ENCODE measurements at places on chromosomes 16 and 17. TPM values are rescaled to one million over a fixed set of nuclear protein-coding genes. Genes with fewer than 3 reads are reported as not detected.

TEX14 gene
- polyA plus RNA-seq, result not detected

DOC2B gene
- not detected for polyA plus RNA-seq

GCSH gene
- polyA plus RNA-seq, result 6.6 TPM

TMED6 gene
- polyA plus RNA-seq, result not detected

ITGAX gene
- polyA plus RNA-seq, result 47.9 TPM

SLC9A5 gene
- polyA plus RNA-seq, result 0.46 TPM

NTN1 gene
- not detected for polyA plus RNA-seq

JUP gene
- 0.76 TPM for polyA plus RNA-seq

MLST8 gene
- 39.1 TPM for polyA plus RNA-seq

ZNF668 gene
- 10.1 TPM for polyA plus RNA-seq

CHRNE gene
- 4.9 TPM for polyA plus RNA-seq

PPP1R1B gene
- not detected for polyA plus RNA-seq

DHX58 gene
- 9.8 TPM for polyA plus RNA-seq

FOXL1 gene
- polyA plus RNA-seq, result not detected

ESRP2 gene
- not detected for polyA plus RNA-seq

MT3 gene
- polyA plus RNA-seq, result not detected

CLDN7 gene
- 3.7 TPM for polyA plus RNA-seq

MMP28 gene
- polyA plus RNA-seq, result not detected

ZACN gene
- not detected for polyA plus RNA-seq

KRT25 gene
- polyA plus RNA-seq, result not detected

NPB gene
- polyA plus RNA-seq, result not detected

CES5A gene
- polyA plus RNA-seq, result not detected

MYLK3 gene
- polyA plus RNA-seq, result not detected

TMEM88 gene
- polyA plus RNA-seq, result not detected

KRT36 gene
- polyA plus RNA-seq, result not detected

SLC52A1 gene
- polyA plus RNA-seq, result not detected

PHLPP2 gene
- 0.30 TPM for polyA plus RNA-seq

HS3ST6 gene
- not detected for polyA plus RNA-seq

RGS11 gene
- not detected for polyA plus RNA-seq

RAB37 gene
- polyA plus RNA-seq, result 218 TPM

TAT gene
- 0.10 TPM for polyA plus RNA-seq

SARM1 gene
- 8.0 TPM for polyA plus RNA-seq

RCVRN gene
- polyA plus RNA-seq, result not detected

ITGAD gene
- polyA plus RNA-seq, result 0.27 TPM

STX1B gene
- not detected for polyA plus RNA-seq

Measured in immature natural killer cell (primary cell).